ENCODE measurements at places on chromosomes 2 and 18.

GRCh38 chr2:58072102-58072501 is 25.5 kb downstream of the VRK2 start:
- no peak for DNase-seq

GRCh38 chr2:8312861-8313830 is 368.7 kb upstream of the ID2 start:
- DNase-seq, result no peak

DNA sequence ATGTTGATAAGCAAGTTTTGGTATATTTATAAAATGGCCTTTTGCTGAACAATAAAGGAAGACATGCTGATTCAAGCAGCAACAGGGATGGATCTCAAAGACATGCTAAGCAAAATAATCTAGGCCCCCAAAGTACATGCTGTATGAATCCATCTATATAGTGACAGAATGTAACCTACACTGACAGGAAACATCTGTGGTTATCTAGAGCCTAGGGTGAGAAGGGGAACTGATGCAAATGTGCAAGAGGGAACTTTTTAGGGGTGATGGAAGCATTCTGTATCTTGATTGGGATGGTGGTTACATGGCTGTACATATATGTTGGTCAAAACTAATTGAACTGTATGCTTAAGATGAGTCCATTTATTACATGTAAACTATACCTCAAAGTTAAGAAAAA is 24.2 kb downstream of the CNRIP1 start:
- DNase-seq, result no peak

- DNase-seq, result no peak
Observed at GRCh38 chr2:86788881-86789686, 1.6 kb downstream of the CD8A start.

- no peak for DNase-seq
Observed at GRCh38 chr18:44128365-44128764, 552.3 kb upstream of the SETBP1 start.

DNA sequence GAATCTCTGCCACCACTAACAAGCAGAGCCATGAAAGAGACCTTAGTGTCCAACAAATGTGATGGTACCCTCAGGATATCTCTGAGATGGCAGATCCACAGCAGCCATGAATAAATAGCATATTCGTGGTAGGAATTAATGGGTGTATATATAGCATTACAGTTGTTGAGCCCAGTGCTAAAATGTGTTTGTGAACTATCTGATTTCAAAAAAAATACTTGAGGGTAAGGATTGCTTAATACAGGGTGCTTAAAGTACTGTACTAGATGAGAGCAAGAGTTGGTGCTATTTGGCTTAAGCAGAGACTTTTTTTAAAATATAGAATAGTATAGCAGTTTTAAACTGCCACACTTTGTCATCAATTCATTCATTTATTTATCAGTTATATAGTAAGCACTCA is 101.5 kb upstream of the GALNT5 start:
- no peak for DNase-seq

DNA sequence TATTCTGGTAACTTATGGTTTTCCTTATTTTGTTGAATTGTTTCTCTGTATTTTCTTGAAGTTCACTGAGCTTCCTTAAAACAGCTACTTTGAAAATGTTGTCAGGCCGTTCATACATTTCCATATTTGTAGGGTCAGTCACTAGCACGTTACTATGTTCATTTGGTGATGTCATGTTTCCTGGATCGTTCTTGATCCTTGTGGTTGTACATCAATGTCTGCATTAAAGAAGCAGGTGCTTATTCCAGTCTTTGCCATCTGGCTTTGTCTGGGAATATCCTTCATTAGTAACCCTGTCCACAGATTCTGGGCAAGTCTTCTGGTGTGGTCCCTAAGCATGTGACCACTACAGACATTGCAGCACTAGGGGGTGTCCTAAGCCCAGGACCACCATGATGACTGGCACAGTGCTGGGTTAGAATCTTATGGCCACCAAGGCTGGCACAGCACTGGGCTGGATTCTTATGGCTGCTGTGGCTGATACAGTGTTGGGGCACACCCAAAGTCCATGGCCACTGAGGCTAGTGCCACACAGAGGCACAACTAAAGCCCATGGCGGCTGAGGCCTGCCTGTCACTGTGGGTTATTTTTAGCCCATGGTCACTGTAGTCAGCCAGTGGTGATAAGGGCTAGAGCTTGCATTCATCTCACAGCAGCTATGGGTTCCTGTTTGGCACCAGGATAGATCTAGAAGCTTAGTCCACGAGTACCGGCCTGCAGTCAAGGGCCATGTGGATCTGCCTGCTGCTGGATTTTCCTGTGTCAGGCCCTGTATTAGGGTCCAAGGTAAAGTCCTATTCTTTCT is 13.2 kb downstream of the VWA3B start:
- no peak for DNase-seq

DNA sequence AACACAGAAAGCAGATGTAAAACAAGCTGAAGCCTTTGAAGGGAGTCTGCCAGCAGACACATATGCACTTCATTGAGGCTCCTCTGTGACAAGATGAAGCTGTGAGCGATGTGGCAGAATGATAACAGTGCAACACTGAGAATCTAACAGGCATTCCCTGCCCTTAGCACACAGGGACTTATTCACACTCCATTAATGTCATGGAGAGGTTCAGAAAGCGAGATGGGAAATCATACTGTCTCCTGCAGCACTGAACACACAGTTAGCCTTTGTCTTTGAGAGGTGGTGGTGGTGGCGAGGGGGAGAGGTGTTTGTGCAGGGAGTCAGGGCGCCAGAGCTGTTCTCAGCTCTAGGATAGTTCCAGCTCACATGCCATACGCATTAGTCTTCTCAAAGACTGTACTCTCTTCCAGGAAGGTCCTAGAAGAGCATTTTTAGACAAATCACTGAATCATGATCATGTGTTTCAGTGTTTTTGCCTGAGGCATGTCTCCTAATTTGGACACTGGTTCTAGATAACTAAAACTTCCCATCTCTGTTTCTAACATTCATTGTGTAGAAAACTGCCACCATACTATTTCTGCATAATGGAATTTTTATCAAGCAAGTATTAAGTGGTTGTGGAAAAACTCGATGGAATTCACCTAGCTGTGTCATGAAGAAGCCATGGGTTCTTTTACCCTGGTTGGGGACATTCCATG is 93.5 kb upstream of the ITGB6 start:
- no peak for DNase-seq

GRCh38 chr2:149410701-149411484 is 80.5 kb downstream of the LYPD6 start:
- no peak for DNase-seq

DNA sequence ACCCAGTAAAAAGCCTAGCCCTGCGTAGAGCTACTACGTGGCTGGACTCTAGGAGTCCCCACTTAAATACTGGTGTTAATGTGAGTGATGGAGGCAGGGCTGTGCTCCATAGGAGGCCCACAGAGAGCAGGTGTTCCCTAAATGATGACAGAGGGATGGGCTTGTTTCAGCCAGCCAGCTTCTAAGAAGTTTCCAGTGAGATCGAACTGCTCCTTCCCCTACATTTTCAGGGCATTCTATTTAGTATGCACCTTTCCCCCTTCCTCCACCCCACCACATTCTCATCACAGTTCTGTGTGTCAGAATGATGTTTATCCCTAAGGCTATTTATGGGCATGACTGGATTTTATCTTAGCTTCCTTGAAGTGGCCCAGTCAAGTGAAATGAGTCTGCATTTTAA is 213.0 kb downstream of the TRIB2 start:
- no peak for DNase-seq

DNA sequence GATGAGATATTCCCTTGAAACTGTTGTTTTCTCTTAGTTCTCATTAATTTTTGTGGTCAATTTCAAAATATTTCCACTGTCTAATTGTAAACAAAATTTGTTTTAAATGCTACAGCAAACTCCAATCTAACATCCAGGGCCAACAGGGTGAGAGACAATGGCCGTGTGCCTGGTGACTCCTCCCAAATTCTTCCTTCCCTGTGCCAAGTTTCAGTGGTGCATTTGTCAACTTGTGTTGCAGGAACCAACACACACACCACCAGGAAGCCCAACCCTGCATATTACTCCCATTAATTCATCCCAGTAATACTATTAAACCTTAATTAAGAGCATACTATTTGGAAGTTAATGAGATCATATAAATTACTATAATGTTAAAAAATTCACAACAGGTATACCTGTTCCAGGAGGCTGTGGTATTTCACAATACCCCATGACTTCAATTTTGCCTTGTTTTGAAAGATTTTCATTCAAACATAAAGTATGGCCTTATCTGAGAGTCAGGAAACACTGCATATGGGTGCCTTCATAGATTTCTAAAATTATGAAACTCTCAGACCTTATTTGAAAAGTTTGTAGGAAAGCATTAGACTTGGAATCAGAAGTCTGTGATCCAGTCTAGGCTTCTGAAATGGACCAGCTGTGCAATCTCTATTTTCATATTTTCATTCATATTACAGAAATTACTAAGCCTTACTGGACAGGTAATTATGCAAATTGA is 1.1 kb downstream of the SERPINB2 start:
- DNase-seq, result no peak

DNA sequence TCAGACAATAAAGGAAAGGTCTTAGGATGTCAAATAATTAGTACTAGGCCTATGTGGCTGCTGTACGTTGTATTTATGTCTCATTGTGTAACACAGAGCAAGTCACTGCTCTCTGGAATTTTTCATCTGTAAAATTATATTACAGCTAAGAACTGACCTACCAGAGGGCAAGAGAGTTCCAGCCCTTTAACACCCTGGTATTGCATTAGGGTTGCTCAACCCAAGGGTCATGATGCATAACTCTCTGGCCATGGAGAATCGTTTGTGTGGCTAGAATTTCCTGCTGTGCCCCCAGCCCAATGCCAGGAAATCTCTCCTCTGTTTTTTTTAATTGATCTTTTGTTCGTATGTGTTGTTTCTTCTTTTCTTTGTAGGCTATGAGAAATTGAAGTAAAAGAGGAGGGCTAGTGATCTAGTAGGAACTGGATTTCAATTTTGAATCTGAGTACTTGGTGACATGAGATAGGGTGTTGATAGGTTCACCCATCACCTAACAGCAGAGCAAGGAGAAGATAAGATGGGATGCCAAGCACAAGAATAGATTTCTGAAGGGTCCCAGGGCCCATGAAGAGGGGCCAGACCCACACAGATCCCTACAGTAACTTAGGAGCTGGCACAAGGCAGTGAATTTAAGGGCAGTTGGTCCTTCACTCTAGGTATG is 571.2 kb upstream of the TNP1 start:
- DNase-seq, result no peak

DNA sequence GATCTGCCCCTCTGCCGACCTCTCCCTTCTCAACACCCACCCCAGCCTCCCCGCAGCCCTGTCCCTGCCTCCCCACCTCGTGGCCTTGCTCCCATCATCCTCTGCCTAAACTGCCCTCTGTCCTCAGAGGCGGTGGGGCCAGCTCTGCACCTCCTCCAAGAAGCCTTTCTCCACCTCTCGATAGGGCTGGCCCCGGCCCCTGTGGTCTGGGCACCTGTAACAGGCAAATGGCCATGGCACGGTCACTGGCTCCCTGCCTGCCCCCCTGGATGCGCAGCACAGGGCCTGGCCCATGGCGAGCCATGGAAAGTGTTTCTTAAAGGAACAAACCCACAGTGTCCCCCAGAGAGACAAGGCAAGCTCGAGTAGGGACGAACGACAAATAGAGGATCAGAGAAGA is 42.0 kb downstream of the MYO7B start:
- no peak for DNase-seq

DNA sequence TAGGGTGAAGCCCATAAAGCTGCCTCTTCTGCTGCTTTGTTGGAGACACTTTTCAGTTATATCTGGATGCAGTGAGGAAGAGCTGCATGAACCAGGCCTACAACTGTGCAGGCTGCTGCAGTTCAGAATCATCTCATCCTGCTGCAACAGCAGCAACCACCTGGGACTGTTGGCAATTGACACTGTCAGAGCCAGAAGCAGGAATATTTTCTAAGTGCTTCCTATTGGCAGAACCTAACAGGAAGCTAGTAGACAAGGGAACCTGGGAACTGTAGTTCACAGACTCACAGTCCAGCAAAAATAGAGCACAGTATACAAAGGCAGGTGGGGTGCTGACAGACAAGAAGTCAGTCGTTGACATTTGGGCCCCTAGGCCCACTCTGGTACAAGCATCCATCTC is 452.9 kb upstream of the SPRED2 start:
- no peak for DNase-seq

DNA sequence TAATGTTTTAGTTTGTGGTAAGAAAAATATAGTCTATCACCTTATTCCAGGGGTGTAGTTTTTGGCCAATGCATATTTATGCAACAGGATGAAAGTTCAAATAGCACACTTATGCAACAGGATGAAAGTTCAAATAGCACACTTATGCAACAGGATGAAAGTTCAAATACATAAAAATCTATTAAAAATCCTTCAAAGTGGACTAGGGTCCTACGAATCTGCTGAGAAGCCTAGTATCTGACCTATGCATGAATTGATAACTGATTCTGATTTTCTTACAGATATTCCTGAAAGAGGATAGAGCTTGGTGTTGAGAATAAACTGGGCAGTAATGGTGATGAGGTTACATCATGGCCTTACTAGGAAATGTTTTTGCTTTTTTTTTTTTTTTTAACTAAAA is 2.8 kb downstream of the PECR start:
- DNase-seq, result no peak

DNA sequence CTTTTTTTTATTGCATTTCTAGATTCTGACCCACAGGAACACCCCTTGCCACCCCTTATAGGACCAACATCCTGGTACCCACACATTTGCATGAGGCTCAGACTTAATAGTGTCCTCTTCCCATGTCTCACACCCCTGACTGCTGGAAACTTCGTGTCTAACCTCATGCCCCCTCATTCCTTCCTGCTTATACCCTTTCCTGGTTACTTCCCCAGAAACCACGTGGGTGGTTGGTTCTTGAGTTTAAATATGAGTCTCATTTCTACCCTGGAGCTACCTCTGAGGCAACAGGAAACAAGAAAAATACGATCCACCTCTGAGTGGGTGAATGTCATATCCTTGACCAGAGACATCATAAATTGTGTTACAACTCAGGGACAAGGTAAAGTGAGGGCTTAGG is 1.6 kb downstream of the TNP1 start:
- DNase-seq, result no peak

DNA sequence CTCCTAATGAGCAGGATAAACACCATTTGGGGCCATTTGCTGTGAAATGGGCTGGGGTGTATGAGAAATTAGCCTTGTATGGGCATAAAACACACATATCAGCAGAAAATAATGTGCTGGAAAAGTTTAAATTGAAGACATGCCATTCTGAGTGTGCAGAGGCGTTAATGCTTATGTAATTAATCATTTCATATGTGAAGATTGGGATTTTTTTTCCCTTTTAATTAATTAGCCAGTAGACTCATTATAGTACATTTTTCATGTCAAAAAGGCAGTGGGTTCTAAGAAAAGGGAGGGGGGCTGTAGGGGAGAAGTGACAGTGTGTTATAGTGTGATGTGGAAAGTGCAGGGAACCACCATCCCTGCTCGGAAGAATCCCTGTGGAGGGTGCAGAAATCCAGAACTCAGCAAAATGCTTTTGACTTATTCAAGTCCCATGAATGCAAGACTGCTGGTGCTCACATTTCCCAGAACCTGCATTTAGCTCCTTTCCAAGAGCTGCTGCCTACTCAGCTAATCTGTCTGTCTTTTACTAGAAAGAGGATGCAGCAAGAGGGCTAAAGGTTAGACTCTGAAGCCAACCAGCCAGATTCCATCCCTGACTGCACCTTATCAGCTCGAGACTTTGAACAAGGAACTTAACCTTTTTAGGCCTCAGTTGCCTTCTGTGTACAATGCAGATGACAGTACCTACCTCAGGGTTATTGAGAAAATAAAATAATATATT is 11.6 kb upstream of the COX7A2L start:
- no peak for DNase-seq

GRCh38 chr2:163505281-163505680 is 230.5 kb downstream of the FIGN start:
- DNase-seq, result no peak
